ENCODE measurements at places on chromosomes 5 and 9.

- no peak for DNase-seq
These were observed 90.0 kb upstream of the NIPBL start for GRCh38 chr5:36786448-36787012.

- no peak for DNase-seq
These were observed 309.3 kb upstream of the SEMA6A start for GRCh38 chr5:116883875-116884274.

DNA sequence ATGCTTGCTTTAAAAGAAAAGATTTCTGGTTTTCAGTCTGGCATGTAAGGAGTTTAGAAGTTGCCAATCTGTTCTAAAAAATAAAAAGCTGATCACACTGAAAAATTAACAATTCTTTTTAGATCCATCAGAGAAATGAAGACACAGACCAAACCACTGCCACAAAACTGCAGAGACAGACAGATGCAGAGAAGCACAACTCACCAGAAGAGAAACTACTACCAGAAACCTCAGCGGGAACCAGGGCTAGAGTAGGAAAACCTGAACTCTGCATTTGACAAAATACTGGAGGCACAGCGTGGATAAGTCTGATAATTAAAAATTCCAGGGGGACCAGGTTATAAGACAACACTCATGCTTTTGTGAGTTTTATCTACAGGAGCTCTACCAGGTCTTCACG, 28.8 kb downstream of the FBXL17 start:
- DNase-seq, result no peak

DNA sequence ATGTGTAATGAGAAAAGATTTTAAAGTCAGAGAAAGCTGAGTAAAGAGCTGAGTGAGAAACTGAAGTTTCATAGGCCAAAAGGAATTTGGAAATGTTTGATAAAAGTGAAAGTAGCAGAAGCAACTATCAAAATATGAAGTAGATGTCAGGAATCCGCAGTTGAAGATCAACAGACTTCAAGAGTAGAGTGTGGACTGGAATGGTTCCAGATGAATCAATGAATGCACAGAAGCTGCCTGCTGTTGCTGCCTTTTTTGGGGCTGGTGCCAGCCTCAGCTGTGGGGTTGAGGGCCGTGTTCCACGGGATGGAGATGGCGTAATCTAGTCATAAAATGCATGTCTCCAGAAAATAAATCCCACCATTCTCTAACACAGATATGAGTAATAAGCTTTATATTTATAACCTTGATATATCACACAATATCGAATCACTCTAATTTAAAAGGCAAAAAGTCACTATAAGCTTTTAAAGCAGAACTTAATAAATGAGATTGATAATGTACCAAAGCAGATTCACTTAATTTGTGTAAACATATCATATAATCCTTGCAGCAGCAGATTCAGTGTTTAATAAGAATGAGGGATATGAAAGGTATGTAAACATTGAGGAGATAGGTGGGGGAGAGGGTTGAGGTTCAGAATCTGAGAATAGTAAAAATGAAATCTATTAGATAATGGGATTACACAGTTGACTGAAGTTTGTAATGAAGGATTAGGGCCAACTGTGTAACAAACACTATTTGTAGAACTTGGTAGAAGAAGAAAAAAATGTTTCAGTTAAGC, 652.3 kb upstream of the FTMT start:
- no peak for DNase-seq

Data from activated CD4-positive, CD25-positive, alpha-beta regulatory T cell treated with anti-CD3 and anti-CD28 coated beads, Interleukin-2, amount 50 U/mL, for 72 hours (primary cell).